ENCODE measurements at places on chromosomes 4 and X.

- peak; percentile 16 for DNase-seq
Observed at GRCh38 chrX:15750611-15751154, 12.6 kb downstream of the CA5B start.

- no peak for DNase-seq
Observed at GRCh38 chr4:3243136-3243780, 5.7 kb upstream of the MSANTD1 start.

DNA sequence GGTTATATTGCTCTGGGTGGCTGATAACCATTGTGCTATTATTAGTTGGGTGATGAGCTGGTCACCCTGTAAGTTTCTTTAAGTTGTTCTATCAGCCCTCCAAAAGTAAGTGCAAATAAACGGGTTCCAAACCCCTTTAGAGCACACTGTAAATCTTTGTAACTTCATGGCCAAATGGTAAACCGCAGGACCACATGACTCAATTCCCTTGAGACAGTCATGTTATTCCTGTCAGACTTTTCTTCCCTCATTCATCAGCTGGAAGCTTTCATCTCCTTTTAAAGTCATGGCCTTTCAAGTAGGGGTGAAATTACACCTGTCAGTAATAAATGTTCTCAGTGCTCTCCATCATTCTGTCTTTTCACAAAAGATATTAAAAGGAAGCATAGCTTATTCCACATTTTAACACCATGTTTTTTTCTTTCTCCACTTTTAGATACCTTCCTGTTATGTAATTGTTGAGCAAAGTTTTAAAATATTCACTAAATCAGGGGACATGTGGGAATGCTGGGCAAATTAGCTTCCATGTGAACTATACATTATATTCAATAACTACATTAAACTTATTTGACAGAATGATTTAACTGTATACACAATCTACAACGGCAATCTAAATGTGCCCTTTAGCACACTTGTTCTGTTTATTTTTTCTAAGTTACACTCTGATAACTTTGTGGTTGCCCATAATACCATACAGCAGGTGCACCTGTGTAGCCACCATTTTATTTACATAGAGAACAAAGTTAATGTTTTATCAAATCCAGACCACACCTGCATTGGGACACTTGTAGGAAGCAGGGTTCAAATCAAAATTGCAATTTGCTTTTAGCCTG is 275.5 kb downstream of the CFAP299 start:
- DNase-seq, result no peak

DNA sequence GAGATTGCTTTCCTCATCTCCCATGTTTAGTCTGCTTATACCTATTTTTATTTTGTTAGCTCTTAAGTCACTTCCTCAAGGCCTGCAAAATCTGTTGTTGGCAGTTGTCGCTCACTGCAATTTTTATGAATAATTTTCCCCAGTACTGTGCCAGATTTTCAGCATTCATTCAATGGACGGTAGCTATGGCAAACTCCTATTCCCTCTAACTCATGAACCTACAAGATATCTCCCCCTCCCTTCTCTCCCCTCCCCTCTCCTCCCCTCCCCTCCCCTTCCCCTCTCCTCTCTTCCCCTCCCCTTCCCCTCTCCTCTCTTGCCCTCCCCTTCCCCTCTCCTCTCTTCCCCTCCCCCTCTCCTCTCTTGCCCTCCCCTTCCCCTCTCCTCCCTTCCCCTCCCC is 160.4 kb downstream of the FRAS1 start:
- no peak for DNase-seq
